ENCODE measurements at places on chromosomes 2 and 18.
A peak's percentile ranks its signal among the peaks of the same experiment; 100 is the strongest.

GRCh38 chr2:181457121-181457740 lies at the start of gene ITGA4:
Gene ITGA4 (plus strand): TSS chr2:181457386. CDS start chr2:181457655, 269 bp downstream.
- DNase-seq = peak; percentile 56

- DNase-seq = no peak
These were observed 213.4 kb downstream of the RND3 start for GRCh38 chr2:150274108-150274507.

DNA sequence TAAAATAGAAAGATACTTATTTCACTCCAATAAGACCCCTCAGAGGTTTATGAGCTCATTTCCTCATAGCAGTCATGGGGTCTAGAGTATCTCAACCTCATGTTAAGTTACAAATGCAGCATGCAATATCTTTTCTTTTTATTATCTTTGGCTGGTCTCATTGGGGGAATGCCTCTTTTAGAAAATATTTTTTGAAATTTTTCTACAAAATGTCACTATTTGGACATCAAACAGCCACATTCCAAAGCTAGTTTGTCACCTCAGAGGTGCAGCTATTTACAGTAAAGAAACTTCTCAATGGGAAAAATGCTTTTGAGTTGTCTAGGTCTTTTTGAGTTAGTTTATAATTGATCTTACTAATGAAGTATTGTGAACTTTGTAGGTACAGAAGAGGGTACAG lies 370.7 kb upstream of the LRATD1 start:
- DNase-seq = no peak

DNA sequence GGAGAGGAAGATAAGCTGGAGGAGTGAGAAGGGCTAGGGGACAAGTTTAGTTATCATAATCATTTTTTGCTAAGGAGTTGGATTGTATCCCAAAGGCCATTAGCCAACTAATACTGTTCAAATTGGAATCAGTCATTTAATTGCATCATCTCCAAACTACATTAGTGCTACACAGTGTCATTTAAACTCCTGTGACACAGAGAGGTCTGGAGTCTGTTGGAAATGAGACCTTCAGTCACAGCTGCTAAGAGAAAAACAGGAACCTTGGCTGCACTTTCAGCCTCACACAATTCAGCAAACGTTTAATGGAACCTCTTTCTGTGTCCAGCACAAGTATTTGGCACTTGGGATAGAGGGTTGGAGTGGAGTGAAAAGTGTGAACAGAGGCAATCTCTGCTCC lies 175.5 kb upstream of the MGAT5 start:
- DNase-seq = no peak

- DNase-seq = no peak
These were observed 183.0 kb downstream of the PMAIP1 start for GRCh38 chr18:60082790-60083189.

GRCh38 chr18:75215663-75216062 lies 5.1 kb downstream of the TSHZ1 start:
- DNase-seq = no peak

- DNase-seq = no peak
These were observed 85.3 kb downstream of the NRP2 start for GRCh38 chr2:205767617-205768016.

GRCh38 chr2:196415384-196415783 lies 224.1 kb upstream of the CCDC150 start:
- no peak for DNase-seq

DNA sequence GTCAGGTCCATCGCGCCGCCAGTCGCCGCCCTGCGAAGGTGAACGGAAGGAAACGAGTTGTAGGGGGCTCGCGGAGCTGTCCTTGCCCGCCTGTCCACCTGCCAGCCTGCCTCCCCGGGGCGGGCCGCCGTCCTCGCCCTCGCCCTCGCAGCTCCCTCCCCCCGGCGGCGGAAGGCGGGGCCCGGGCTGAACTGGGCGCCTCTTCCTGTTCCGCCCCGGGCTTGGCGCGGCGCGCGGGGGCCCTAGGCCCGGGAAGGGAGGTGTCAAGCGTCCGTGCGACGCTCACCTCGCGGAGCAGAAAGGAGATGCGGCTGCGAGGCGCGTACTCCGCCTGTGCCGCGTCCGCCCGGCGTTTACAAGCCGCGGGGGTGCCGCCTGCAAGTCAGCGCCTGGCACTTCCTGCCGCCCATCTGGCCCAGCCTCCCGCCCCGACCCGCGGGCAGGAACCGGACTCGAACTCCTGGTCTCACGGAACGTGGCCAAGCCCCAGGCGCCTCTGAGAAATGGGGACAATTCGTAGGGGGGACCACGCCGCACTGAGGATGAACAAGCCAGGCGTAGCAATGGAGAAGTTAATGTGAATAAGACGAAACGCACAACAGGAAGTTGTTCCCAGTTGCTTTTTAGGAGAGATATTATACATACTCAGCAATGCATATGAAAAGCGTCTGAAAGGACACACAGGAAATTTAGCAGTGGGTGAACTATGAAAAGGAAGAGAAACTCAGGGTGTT lies at the start of gene CNPPD1:
Gene CNPPD1 (minus strand): TSS at position 108 of the 734 bp plus-strand sequence. CDS start 97 bp downstream, at position 11.
- DNase-seq = no peak

DNA sequence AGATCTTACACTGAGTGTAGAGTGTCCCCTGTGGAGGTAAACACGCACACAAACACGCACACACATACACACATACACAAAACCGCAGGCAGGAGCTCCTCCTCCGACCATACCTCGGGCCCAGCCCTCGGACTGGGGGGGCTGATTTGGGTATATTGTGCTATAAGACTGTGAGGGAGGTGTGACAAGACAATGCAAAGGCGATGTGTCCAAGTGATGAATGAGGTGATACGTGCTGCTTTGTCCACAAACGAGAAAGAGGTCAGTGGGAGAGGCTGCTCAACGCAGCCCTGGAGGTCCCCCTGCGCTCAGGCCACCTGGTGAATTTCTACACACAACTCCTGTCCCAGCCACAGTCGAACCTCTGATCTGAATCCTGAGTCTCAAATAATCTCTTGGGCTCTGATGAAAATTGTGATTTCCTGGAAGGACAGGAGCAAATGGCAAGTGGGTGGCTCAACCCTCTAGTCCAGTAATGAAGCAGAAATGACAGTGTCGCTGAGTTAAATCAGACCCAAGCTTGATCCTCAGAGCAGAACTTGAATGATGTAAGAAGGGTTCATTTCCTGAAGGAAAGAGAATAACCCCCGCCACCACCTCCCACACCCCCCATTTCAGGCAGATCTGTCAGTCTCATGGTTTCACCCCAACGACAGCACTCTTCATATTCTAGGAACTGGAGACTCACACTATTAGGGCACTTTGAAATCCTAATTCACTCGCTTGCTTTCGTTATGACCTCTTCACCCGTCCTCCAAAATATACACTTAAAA lies 48.9 kb upstream of the ASXL2 start:
- DNase-seq = no peak

DNA sequence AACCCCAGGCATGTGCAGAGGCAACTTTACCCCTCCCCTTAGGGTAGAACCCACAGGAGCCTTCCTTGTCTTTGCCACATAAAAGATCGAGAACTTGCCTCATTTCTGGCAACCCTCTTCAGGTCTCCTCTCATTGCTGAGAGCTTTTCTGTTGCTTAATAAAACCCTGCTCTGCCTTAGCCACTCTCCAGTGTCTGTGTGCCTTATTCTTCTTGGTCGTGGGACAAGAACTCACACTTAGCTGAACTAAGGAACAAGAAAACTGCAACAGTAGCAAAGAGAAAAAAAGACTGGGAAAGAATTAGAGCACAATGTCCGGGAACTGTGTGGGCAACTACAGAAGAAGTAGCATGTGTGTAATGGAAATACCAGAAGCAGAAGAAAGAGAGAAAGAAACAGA lies 56.2 kb upstream of the SMIM21 start:
- DNase-seq = no peak

DNA sequence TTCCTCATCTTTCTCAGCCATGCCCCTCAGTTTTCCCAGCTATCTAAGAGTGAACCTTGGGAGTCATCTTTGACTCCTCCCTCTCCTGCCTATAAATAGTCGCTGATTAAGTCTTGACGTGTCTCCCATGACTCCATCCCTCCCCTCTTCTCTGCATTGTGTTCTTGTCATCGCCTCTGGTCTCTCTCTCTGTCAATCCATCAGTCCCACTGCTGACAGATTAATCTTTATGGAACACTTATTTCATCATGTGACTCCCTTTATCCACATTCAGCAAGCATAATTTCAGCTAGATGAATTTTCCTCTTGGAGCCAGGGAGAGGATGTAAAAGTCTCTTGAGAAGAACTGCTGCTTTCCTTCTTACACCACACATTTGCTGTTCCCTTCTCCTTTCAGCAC lies 9.4 kb downstream of the ADAM23 start:
- DNase-seq = no peak

- DNase-seq = no peak
These were observed 342.3 kb downstream of the ARHGAP15 start for GRCh38 chr2:143471550-143471949.

- no peak for DNase-seq
These were observed 49.7 kb downstream of the CTAGE1 start for GRCh38 chr18:22368021-22368420.

- no peak for DNase-seq
These were observed 91.6 kb downstream of the RHOB start for GRCh38 chr2:20538308-20539132.

DNA sequence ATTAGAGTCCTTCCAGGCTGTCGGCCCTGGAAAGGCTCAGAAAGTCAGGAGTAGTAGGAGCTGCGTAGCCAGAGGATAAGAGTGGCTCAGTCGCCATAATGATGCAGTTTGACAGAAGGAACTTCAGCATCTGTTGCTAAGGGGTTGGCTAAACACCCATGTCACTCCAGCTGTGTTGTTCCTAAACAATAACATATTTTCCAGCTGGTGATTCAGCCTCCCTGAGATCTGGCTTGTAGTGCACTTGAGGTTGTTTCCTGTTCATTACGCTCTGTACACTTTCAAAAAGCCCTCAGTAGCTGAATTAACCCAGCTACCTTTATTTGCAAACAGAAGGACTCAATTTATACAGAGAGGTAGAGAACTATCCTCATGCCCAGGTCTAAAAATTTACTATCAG lies 39.7 kb upstream of the EPAS1 start:
- DNase-seq = peak; percentile 69

- no peak for DNase-seq
These were observed 57.2 kb downstream of the TACR1 start for GRCh38 chr2:75142081-75142480.

GRCh38 chr2:41881249-41881648 lies 166.6 kb upstream of the PKDCC start:
- DNase-seq = no peak

- no peak for DNase-seq
These were observed 16.5 kb upstream of the PRLH start for GRCh38 chr2:237549643-237550415.

- no peak for DNase-seq
These were observed 1.7 kb downstream of the PAX3 start for GRCh38 chr2:222296911-222297599.

GRCh38 chr18:13403786-13404549 lies 185.4 kb downstream of the LDLRAD4 start:
- DNase-seq = no peak

DNA sequence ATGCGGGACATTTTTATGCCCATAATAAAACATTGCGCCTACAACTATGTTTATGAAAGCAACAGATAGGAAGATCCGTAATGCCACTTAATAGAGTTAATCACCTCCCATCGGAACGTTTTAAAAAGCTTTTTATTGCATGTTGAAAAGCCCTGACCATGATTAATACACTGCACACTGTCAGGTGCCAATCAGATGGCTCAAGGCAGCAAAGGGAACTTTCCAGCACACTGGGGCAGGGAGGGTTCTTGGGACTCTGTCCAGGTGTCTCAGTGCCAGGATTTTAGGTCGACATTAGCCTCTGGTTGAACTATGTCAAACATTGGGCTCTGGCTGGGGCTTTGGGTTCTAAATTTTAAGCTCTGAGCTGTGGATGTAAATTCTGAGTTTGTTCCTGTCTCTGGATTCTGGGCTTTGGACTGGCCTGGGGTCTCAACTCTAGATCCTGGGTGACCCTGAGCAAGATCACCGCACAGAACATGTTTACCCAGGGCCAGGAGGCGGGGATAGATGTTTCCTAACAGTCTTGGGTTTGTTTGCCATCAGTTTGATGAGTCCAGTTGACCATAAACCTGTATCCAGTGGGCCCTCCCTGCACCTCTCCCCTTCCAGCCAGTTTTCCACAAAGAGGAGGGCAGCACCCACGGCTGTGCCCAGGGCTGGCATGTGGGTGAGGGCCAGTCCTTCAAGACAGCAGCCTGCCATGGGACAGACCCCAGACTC lies 262.7 kb downstream of the ATAD2B start:
- no peak for DNase-seq

- no peak for DNase-seq
These were observed 372.0 kb downstream of the ARHGAP15 start for GRCh38 chr2:143501106-143501676.

DNA sequence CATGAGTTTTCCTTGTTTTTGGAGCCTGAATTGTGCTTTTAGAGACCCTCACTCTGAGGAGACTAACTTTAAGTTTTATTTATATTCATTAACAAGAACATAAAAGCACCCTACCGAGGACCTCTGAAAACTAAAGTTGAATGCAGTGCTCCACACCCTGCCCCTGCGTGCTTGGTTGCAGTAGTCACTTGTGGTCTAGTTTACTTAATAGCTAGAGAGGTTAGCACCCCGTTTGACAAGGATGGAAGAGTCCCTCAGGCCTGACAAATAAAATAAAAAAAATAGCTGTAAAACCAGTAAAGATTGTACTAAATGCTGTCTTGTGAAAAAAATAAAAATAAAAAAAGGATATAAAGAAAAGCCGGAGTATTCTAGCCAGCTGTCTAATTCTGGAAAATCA lies 395.2 kb downstream of the MTX2 start:
- no peak for DNase-seq

DNA sequence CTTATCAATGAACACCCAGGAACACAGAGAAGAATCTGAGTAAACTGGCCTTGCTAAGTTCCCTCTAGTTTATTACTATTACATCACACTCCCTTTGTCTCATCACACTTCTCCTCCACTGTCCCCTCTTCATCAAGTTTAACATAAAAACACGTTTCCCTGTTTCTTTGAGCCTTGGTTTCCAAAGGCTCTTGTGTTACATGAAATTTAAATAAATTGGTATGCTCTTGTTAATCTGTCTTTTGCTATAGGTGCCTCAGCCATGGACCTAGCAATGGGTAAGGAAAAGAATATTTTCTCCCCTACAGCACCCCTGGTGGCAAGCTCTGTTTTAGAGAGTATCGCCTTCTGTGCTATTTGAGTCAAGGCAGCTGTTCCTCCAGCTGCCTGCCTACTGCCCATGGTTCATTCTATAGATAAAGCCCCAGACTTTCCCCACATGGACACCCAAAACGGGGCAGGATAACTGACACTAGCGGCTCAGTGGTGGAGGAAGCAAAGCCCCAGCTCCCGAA lies 31.8 kb downstream of the TGIF1 start:
- no peak for DNase-seq

All from smooth muscle cell of the brain vasculature (primary cell).